ENCODE measurements at places on chromosomes 11 and 22.
A peak's percentile ranks its signal among the peaks of the same experiment; 100 is the strongest.

- DNase-seq: peak; percentile 98
Measured at GRCh38 chr11:115201111-115201792, 303.0 kb downstream of the CADM1 start.

GRCh38 chr22:44439356-44440223 is 58.4 kb downstream of the RTL6 start:
- no peak for DNase-seq

GRCh38 chr11:35606206-35606605 is 12.1 kb upstream of the FJX1 start:
- no peak for DNase-seq

GRCh38 chr22:49017482-49018329 is 810.0 kb downstream of the BRD1 start:
- DNase-seq: no peak

DNA sequence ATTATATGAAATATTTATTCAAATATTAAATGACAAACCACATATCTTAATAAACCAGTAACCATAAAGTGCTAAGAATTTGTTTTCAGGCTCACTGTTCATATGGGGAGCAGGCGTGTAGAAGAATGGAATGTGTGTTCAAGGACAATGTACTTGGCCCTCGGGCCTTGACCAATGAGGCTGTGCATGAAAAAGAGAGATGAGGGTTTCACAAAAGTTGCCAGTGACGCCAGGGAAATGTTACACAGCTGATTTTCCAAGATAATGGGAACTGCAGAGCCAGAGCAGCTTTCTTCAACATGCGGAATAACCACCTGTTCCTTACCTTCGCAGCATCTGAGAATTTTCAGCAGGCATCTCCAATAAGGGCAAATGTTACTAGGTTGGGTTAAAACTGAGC is 4.2 kb downstream of the SF1 start:
- DNase-seq: no peak

- DNase-seq: no peak
Measured at GRCh38 chr22:36640106-36640672, 63.4 kb downstream of the CACNG2 start.

DNA sequence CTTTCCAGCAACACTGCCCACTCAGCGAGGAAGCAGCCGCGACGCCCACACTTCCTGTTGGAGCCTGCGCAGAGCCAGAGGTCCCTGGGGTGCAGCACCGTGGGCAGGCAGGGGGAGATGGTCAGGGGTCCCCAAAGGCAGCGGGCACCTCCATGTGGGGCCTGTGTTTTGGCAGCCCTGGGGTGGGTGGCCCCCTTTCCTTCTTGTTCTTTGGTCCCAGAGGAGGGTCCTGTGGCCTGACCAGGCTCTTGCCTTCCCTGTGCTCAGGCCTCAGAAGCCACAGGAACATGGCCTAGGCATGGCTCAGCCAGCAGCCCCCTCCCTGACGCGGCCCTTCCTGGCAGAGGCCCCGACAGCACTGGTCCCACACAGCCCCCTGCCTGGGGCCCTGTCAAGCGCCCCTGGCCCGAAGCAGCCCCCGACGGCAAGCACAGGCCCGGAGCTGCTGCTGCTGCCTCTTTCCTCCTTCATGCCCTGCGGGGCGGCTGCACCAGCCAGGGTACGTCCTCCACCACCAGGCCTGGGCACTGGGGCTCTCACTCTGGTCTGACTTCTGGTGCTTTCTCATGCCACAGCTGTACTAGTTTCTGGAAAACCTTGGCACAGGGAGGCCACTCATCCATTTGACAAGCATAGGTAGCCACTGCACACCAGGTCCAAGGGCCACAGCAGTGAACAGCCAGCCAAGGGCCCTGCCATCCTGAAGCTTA is 47.1 kb downstream of the PISD start:
- DNase-seq: no peak

- DNase-seq: no peak
Measured at GRCh38 chr11:12246989-12247388, 130.4 kb upstream of the PARVA start.

GRCh38 chr11:70536051-70536877 is 137.9 kb downstream of the CTTN start:
- DNase-seq: no peak

DNA sequence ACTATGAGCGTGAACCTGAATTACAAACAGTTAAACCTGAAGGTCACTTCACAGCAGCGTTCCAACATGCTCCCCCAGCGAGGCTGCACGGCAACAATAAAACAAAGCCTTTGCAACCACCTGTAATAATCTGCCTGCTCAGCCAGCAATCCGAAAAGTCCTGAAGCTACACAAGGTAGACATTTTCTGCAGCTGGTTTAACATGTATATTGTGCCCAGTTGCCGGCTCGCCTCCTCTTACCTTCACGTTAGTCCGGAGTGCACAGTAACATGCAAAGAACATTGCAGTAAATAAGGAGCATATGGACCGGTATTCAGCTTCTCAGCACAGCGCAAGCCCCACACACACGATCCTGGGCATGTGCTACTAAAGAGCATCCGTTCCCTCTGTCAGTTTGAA is 704.3 kb downstream of the DLG2 start:
- DNase-seq: no peak

- DNase-seq: no peak
Measured at GRCh38 chr11:26914968-26915367, 78.9 kb upstream of the FIBIN start.

GRCh38 chr11:113465786-113466185 is 9.4 kb downstream of the DRD2 start:
- no peak for DNase-seq

DNA sequence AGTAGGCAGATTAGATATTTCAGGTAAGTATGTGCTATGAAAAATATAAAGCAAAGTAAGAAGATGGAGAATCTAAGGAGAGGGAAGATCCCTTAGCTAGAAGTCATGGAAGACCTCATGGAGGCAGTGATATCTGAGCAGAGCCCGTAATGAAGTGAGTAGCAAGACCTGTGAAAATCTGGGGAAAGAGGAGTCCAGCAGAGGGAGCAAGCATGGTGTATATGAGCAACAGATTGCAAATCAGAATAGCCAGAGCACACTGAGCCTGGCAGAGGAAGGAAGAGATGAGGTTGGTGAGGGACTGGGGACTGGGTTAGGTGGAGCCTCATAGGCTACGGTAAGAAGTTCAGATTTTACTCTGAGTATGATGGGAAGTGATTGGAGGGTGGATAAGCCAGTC is 9.4 kb downstream of the LHFPL7 start:
- no peak for DNase-seq

DNA sequence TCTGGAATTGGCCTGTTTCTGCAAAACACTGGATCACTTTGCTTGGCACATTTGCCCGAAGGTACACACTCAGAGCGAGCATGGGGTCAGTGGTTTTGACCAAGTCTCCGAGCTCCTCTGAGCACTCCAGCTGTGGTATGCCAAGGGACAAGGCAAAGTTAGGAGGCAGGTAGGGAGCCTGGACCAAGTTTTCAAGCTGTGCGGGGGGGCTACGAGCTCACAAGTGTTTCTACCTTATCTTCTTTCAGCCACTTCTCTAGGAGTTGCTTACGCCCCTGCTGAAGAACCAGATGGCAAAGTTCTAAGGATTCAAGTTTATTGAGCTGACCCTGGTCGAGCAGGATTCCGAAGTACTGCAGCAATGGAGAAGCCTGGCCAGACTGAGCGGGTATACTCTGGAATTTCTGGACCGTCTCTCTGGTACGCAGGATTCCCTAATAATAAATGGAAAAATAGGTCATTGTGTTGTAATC is 54.7 kb upstream of the SLC25A1 start:
- no peak for DNase-seq

DNA sequence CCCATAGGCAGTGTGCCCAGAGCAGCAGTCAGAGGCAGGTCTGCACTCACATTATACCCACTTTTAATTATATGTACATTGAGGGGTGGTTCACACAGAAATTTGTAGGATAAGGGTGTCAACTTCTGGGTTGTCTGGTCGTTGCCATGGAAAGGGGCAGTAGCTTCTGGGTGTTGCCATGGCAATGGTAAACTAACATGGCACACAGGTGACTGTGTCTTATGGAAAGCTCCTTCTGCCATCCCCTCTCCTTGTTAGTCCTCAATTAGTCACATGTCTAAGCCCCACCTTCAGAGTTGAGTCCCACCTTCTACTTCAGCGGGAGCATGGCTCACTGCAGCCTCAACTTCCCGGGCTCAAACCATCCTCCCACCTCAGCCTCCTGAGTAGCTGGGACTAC is 56.3 kb upstream of the ATXN10 start:
- no peak for DNase-seq

DNA sequence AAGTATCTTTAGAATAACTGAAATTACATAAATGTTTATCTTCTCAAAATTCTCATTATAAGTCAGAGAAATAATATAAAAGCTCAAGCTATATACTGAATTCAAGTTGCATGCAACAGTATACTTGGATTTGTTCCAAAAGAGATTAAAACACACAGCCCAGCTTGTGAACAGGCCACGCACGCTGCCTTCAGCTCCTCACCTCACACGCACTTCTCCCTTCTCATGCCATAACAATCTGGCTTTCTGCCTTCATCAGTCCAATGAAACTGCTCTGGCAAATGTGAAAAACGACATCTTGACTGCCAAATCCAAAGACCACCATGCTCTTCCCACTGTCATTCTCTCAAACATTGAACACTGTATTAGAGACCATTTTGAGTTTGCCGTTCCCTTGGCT is 22.1 kb downstream of the ATP6V1E1 start:
- DNase-seq: peak; percentile 36

GRCh38 chr22:31616315-31616980 is 45.6 kb downstream of the PISD start:
- DNase-seq: no peak

- DNase-seq: no peak
Measured at GRCh38 chr11:34180040-34180813, 74.8 kb downstream of the NAT10 start.

DNA sequence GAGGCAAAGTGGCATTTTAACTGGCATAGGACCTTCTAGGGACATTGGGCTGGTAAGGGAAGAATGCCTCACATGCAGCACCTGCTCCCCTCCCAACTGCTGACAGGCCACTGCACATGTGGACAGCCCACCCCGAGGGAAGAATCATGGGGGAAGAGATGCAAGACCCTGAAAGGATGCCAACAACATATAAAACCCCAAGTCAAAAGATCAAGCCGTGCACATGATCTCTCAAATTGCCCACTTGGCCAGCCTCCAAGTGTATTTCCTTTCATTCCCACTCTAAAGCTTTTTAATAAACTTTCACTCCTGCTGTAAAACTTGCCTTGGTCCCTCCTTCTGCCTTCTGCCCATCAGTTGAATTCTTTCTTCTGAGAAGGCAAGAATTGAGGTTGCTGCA is 947.8 kb upstream of the CCDC90B start:
- DNase-seq: no peak

GRCh38 chr11:128653801-128654231 is 40.1 kb upstream of the FLI1 start:
- no peak for DNase-seq

DNA sequence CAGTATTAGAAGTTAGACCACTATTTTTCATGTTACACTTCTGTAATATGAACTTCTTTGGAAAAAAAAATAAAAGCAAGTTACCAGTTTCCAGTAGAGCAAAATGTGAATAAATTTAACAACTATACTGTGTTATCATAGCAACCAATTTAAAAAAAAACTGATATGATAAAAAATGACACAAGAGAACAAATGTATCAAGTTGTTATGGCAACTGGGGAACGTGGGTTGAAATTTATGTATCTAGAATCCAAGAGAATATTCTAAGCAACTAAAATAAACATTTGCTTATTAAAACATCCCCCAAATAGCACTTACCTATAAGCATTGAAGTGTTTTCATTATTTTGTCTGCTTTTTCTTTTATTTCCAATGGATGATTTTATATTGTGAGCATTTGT is 442.4 kb downstream of the DLG2 start:
- DNase-seq: no peak

GRCh38 chr11:122743949-122744348 is 88.4 kb downstream of the UBASH3B start:
- DNase-seq: no peak

- DNase-seq: no peak
Measured at GRCh38 chr11:35104655-35105054, 34.3 kb upstream of the CD44 start.

DNA sequence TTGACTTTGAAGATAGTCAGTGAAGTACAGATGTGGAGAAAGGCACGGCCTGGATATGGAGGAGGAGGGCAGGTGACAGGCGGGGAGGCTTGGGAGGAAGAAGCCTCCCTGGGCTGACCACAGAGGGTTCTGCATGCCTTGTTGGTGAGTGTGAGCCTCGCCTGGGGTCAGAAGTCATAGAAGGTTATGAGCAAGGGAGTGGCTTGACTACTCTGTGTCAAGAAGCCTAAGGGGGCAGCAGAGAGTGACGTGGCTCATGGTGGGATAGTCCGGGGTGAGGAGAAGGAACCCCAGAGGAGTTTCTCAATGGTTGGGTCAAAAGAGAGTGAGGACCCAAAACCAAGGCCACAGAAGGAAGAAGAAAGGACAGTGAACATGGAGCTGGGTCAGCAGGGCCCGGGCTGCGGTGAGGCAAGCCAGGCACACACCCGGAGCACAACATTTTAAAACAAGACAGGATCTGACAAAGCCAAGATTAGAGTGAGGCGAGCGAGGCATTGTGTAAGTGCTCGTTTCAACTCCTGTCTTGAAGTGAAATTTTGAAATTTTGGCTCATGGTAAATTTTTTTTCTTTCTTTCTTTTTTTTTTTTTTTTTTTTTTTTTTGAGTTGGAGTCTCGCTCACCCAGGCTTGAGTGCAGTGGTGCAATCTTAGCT is 31.9 kb downstream of the PDGFB start:
- no peak for DNase-seq

DNA sequence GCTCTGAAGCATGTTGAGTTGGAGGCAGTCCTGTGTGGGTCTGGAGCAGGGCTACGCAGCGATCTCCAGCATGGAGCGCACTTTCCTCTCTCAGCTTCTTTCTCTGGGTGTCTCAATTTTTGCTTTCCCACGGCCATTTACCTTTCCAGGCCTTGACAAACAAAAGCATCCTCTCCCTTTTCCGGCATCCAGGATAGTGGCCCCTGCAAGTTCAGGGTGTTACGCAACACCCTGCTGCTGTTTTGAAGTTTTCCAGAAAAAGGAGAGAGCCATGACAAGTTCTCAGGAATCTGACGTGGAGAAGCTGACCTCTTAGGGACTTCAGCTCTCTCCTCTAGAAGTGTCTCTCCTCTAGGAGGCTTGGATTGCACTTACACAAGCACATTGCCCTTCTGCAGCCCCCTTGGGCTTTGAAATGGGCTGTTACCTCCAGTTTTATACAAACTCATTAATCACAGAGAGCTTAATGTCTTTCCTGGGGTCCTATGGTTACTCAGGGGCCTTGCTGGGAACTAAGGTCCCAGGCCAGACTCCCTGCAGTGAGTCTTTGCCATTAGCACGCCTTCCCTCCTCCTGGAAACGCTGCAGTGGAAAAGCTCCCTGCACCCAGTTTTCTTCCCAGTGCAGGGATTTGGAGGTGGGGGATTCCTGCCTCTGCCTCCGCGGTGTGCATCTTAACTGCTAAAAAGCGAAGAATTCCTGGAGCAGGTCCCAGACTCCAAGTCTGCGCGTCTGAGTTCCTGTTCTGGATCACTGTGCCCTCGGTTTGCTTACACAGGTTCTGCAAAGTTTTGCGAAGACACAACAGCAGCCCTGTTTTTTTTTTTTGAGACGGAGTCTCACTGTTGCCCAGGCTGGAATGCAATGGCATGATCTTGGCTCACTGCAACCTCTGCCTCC is 80.4 kb downstream of the BARX2 start:
- no peak for DNase-seq
